ENCODE measurements at places on chromosomes 13 and 19.

DNA sequence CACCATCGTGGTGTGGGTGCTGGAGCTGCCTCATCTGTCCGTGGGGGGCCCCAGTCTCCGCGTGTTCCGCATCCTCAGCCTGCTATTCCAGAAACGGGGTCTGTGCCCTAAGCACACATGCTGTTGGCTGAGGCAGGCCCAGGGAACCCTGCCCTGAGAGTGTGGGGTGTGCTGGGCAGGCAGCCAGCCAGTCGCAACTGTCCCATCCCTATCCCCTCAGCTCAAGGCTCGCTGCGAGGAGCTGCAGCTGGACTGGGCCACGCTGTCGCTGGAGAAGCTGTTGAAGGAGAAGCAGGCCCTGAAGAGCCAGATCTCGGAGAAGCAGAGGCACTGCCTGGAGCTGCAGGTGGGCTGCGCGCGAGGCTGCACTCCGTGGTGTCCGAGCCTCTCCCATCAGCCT, 21.9 kb downstream of the PLEKHJ1 start:
- DNase-seq = no peak

DNA sequence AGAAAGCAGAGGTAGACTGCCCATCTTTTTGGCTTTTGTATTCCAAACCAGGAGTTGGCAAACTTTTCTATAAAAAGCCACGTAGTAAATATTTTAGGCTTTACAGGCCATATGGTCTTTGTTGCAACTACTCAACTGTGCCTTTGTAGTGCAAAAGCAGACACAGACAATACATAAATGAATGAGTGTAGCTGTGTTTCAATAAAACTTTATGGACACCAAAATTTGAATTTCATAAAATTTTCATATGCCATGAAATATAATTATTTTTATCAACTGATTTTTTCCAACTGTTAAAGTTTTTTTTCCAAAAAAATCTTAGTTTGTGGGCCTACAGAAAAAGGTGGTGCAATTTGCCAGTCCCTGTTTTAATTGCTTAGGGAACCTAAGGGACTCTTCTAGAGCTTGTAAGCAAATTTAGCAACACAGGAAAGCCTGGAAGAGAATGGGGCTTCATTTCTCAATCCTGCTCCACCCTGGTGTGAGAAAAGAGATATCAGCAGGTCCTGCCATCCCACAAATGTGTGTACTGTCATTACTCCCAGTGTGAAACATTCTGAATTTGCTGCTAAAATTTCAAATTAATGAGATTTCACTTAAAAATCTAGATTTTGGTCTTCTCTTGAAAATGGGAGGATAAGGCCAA, 194.2 kb downstream of the RGCC start:
- no peak for DNase-seq

- DNase-seq = no peak
Observed at GRCh38 chr13:44801990-44802389, 187.3 kb downstream of the NUFIP1 start.

DNA sequence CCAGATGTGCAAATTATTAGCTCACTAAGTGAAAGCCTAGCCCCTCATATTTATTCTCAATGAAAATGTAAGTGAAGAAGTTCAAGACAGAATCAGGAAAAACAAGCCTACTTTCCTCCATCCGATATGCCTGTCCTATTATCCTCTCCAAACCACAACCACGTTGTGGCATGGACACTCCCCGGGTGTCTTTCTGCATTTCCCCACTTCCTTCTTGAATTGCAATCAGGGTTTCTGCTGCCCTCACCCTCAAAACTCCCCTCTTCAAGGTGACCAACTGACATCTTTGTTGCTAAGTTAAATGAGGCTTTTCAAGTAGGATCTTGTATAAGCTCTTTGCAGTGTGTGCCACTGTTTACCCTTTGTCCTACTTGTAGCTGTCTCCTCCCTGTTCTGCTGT, 11.8 kb downstream of the SLC25A30 start:
- DNase-seq = no peak

DNA sequence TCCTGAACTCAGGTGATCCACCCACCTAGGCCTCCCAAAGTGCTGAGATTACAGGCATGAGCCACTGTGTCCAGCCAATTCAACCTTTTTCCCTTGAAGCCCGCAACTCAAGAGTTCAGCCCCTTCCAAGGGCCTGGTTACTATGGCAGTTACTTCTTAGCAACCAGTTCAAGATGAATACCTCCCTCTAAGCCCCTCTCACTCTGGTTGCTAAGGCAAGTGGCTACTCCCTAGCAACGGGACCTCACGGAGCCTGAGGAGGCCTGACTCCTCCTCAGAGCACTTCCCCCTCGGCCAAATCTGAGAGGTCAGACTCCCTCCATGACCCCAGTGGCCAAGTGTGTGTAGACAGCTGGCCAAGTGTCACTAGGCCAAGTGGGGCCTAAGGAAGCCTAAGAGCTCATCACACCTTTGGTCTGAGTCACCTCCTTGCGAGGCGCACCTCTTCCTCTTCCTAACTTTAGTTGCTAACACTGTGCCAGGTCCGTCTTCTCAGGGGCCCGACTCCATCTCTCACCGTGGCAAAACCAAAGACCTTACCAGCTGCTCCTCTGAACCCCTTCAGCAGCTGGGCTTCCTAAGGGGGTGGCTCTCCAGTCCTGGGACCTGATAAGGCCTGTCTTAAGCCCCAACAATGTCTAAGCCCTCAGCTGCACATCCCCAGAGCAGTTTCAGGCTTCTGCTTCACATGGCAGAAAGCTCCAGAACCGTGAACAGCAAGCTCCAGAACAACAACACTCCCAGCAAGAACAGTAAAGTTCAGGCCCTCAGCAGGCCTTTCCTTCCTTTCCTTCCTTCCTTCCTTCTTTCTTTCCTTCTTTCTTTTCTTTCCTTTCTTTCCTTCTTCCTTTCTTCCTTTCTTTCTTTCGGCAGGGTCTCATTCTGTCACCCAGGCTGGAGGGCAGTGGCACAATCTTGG, 9.6 kb downstream of the CD37 start:
- DNase-seq = no peak

- no peak for DNase-seq
Observed at GRCh38 chr19:37699057-37699456, 20.5 kb downstream of the ZNF607 start.

- DNase-seq = no peak
Observed at GRCh38 chr13:74596691-74597090, 462.5 kb upstream of the KLF12 start.
